ENCODE measurements at places on chromosomes 4 and X.

- DNase-seq, result no peak
Observed at GRCh38 chr4:100641336-100641735, 123.5 kb upstream of the EMCN start.

- DNase-seq, result no peak
Observed at GRCh38 chr4:102193145-102193544, 152.1 kb downstream of the SLC39A8 start.

- DNase-seq, result peak; percentile 0
Observed at GRCh38 chr4:18398661-18399060, 377.1 kb upstream of the LCORL start.

- DNase-seq, result no peak
Observed at GRCh38 chrX:104330966-104331365, 76.2 kb upstream of the ESX1 start.

DNA sequence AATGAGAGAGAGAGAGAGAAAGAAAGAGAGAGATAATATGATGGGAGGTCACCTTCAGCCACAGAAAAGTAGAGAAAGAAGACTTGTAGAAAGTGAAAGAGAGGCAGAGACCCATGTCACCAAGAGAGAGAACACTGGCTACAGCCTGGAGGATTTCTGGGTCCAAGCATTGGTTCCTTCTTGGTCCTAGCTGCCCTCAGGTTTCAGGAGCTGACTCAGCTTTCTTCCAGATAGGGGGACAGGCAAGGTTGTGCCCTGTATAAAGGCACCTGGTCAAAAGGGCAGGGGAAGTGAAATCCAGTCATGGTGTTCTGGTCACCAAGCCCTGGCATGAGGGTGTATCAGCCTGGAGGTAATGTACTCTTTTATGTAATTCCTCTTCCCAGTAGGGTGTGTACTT, 47.5 kb upstream of the XK start:
- DNase-seq, result no peak

Measured in NCI-H345 (cell line).